Activated CD4-positive, alpha-beta T cell treated with anti-CD3 and anti-CD28 coated beads, Interleukin-2, amount 50 U/mL, for 4 hours (primary cell): ENCODE measurements at places on chromosomes 2 and 18.
A peak's percentile ranks its signal among the peaks of the same experiment; 100 is the strongest.

DNA sequence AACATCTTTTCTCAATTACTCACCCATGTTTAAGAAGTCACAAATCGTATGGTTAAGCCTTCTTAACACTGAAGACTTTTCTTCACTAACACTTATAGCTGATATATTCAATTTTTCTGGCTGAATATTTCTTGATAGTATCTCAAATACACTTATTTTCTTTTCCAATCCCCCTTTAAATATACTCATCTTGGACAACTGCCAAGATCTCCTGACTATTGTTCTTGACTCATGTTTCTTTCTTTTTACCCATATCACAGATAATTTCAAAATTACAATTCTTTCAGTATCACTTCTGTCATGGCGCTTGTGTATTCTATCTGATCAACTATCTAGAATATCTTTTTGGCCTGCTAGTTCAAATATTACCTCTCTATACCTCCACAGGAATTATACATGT lies 954.3 kb upstream of the ACVR2A start:
- no peak for DNase-seq

DNA sequence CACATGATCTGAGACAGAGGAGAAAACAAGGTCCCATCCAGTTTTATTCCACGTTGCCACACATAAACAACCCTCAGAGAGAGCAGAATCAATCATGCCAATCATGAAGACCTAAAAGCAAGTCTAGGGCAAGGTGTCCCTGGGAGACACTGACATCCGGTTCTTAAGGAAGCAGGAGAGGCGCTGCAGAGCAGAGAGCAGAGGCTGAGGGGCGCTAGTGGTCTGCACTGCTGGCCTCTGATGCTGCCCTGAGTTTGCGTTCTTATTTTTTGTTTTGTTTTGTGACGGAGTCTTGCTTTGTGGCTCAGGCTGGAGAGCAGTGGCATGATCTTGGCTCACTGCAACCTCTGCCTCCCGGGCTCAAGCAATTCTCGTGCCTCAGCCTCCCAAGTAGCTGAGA lies 83.3 kb downstream of the SMIM21 start:
- DNase-seq: no peak

DNA sequence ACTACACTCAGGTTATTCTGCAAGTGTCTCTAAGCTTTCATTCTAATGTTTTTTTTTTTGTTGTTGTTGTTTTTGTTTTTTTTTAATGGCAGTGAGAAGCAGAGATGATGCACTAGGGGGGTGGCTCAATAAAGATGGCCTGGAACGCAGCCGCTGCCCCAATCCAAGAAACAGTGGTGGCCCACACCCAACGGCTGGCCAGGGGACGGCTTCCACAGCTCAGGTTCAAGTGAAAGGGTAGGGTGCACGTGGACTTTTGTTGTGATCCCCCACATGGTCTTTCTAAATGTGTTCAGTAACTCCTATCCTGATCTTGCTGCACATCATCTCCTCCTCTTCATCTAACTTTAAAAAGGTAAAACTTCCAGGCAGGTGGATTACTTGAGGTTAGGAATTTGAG lies 190.1 kb downstream of the NDUFA10 start:
- DNase-seq: no peak

DNA sequence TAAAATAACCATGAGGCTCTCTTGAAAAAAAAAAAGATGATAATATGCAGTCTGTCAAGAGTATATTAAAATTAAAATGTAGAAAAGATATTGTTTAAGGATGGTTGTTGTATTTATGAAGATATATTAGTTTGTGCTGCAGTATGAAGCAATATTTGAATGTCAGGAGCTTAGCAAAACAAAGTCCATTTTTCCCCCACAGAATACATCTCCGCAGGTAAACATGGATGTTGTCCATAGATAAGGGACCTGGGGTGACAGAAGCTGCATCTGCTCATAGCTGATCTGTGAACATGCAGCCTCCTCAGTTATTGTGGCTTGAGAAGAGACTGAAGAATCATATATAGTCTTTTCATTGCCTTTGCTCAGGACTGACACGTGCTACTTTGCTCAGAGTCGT lies 366.1 kb upstream of the MMADHC start:
- no peak for DNase-seq

DNA sequence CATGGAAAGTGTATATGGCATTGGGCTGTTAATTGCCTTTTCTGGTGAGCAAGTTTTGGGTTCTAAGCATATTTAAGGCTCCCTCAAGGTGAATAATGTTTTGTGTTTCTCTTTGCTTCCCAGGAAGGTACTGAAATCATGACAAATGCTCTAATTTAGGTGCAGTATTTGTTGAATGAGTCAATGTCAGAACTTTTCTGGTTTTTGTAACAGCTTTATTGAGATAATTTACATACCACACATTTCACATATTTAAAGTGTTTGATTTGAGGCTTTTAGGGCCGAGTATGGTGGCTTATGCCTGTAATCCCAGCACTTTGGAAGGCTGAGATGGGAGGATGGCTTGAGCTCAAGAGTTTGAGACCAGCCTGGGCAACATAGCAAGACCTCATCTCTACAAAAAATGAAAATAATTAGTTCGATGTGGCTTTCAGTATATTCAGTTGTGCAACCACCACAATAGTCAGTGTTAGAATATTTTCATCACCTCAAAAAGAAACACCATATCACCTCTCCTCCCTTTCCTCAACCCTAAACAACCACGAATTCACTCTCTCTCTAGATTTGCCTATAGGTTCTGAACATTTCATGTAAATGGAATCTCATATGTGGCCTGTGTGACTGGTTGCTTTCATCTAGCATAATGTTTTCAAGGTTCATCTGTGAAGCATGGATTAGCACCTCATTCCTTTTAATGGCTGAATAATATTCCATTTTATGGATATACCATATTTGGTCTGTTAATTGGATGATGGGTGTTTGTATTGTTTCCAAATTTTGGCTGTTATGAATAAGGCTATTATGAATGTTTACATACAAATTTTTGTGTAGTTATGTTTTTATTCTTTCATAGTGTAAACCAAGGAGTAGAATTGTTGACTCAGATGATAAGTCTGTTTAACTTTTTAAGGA lies 54.9 kb downstream of the MGAT5 start:
- no peak for DNase-seq

GRCh38 chr2:240140511-240140910 lies at the start of gene OTOS:
Gene OTOS, minus strand, starts transcription at chr2:240140658. Its CDS starts 332 bp downstream, at chr2:240140326.
- no peak for DNase-seq

DNA sequence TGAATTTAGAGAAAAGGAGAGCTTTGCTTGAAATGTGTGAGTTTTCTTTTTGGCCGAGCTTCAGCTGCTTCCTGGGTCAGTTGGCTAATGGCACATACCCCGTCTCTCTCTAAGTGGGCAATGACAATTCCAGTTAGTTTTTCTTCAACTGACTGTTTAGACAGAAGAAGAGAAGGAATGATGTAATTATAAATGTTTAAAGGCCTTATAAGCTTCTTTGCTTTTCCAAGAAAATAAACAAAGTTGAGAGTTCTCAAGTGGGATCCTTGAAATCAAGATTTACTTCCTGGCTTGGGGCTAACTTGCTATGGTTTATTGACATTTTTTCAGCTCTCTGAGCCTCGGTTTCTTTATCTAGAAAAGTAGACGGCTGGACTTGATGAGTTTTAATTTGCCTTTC lies 794.9 kb upstream of the ACVR2A start:
- no peak for DNase-seq

GRCh38 chr18:14089781-14090180 lies 42.5 kb downstream of the ZNF519 start:
- DNase-seq: no peak

- peak; percentile 24 for DNase-seq
Observed at GRCh38 chr2:174682007-174682577, 82.2 kb downstream of the CHRNA1 start.

- DNase-seq: no peak
Observed at GRCh38 chr2:71609958-71610357, 156.6 kb downstream of the DYSF start.

DNA sequence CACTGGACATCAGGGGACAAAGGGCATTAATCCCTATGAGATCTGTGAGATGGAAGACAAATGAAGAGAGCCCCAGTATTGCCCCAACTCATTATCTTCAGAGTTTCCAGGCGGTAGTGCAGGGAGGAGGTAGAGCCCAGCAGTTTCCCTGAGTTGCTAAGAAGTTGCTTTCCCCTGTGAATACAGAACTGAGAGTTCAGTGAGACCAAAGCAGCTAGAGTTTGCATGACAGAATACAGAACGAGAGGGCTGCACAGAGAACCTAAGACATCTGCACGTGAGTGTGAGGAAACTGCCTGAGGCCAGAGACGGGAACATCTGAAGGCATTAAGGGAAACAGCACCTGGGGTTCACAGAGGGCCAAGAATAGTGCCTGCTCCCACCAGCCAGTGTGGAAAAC lies 18.1 kb upstream of the PGAP1 start:
- DNase-seq: no peak

- DNase-seq: no peak
Observed at GRCh38 chr2:104745846-104746245, 108.1 kb upstream of the POU3F3 start.

- DNase-seq: no peak
Observed at GRCh38 chr18:70826571-70826970, 537.7 kb downstream of the SOCS6 start.

GRCh38 chr2:190540048-190540447 lies 5.5 kb upstream of the NEMP2 start:
- DNase-seq: no peak

DNA sequence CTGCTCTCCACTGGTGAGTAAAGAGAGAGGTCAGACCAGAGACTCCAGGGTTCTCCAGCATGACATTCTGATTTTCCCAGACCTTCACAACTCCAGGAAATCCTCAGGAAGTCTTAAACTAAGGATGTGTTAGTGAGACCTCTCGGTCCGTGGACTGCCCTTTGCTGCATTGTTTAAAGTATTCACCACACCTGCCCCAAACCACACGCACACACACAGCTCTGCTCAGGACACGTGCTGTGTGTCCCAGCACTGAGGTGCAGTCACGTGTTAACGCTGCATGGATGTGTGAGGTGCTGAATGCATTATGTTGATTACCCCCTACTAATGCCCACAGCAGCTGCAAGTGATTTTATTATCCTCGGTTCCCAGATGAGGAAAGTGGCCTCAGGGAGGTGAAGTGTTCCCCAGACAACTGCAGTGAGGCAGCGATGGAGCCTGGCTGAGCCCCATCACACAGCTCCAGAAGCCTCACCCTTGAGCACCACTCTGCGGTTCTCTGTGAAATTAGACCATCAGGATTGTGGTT lies 68.4 kb downstream of the TRAPPC12 start:
- no peak for DNase-seq

GRCh38 chr2:174334781-174335251 lies at the start of gene SP9:
Gene SP9, plus strand, starts transcription at chr2:174334954. Its CDS starts 139 bp downstream, at chr2:174335093.
- DNase-seq: no peak

DNA sequence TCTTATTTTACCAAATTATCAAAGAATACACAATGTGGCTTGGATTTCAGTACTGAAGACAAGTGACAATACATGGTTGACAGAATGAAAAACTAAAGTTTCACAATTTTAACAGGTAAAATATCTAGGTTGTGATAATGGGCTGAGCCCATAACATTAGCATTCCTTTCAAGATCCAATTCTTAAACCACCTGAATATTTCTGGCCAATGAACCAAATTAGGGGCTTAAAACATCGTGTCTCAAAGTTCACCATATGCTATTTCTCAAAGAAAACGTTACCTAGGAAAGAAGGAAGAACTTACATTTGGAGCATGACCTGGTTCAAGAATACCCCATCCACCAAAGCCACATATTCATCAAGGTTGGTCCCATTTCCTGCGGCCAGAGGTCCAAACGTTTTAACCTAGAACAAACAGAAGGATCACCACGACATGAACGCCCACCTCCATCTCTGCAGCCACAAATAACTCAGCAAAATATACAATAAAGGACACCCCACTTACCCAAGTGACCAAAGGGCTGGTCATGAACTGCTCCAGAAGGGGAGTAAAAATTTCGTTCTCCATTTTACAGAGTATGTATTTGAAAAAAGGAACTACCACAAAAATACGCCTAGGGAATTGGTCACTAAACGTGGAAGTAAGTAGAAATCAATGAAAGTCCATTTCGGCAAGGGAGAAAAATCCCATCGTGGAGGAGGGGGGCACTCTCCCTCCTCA lies 984 bp downstream of the CCDC88A start:
- DNase-seq: no peak

DNA sequence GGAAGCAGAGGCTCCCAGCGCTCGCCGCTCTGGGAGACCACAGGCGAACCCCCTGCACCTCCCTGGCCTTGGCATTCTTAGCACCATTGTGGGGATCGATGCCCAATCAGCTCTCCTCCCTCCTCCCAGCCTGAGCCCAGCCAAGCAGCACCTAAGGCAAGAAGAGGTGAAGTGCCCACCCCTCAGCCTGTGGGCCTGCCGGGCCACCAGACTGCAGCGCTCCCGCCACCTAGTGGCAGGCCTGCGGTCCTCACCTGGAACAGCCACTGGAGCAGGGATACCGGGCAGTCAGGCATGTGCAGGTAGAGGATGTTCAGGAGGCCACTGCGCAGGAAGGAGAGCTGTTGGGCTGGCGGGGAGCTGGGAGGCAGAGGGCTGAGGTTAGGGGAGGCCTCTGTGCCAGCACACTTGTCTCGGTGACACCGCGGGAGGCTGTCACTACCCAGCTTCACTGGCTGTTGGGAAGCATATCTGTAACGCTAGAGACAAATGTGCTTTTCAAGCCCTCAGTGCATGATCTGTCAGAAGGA lies 35.2 kb downstream of the FAM178B start:
- DNase-seq: peak; percentile 73

GRCh38 chr2:71700041-71700657 lies 246.8 kb downstream of the DYSF start:
- no peak for DNase-seq

GRCh38 chr2:27376866-27377617 lies 3.5 kb downstream of the ZNF513 start:
- no peak for DNase-seq

GRCh38 chr18:72898870-72899269 lies 31.1 kb upstream of the NETO1 start:
- DNase-seq: no peak

DNA sequence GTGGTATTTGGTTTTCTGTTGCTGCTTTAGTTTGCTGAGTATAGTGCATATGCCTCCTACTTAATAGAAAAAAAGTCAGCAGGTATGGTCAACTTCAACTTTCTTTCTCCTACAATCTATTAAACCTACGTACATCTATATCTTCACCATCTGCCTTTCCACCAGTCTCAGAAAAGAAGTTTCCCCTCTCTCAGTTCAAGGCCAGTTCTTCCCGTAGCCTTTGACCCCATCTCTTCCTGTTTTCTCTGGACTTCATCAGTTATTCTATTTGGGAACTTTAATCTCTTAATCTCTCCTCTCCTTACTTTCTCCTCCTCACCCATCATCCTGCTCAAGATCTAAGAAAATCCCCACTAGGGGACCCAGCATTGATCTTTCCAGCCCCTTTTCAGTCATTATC lies 5.7 kb downstream of the PTRHD1 start:
- no peak for DNase-seq

DNA sequence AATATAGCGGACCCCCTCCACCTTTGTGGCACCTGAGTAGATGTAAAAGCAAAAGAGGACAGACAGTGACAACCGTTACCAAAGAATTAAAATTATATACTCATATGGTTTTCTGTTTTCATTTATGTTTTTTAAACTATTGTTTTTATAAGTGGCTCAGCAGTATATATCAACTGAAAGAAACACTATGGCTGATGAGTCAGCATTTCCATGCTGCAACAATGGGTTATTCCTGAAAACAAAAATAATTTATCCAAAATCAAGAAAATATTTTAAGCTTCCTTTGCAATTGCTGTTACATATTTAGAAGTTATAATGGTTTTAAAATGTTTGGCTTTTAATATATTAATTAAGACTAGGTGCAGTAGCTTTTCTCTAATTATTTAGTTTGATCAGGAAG lies 17.7 kb downstream of the MRPS9 start:
- no peak for DNase-seq

- no peak for DNase-seq
Observed at GRCh38 chr18:6482198-6482977, 67.7 kb upstream of the L3MBTL4 start.

GRCh38 chr2:74383254-74383653 lies 3.1 kb upstream of the DCTN1 start:
- DNase-seq: no peak
